ENCODE measurements at places on chromosomes 12 and 14.

- DNase-seq: peak; percentile 93
Observed at GRCh38 chr14:22829661-22830442, at the start of gene MRPL52. Gene MRPL52 (plus strand): TSS chr14:22829887. CDS start chr14:22829913, 26 bp downstream.

GRCh38 chr12:92506891-92507290 lies 195.9 kb upstream of the PLEKHG7 start:
- DNase-seq: no peak

DNA sequence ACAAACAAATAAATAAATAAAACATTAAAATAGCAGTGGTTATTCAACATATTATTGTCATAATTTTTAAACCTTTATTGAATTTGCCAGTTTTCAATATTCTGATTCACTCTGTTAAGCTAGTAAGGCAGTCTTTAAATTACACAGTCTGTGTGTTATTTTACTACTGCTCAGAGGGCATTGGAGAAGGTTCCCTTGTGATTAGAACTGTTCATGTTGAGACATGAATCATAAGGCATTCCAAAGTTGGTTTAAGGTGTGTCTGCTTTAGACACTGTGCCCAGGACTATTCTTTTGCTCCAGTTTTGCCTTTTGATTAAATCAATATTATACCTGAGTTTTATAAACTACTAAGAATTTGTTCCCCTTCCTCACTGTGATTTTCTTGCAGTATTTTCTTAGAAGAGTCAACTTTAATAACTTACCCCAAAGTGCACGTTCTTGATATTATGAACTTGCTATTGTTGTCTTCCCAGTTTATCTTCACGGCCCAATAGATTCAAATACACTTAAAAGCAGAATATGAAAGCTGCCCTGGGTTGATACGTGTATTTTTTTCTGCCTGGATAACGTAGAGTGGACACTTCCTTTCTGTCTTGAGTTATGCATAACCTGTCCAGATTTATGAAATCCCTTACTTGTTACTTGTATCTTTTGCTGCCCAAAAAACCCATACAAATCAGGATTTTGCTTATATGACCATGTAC lies 105.3 kb upstream of the BCAT1 start:
- DNase-seq: no peak

DNA sequence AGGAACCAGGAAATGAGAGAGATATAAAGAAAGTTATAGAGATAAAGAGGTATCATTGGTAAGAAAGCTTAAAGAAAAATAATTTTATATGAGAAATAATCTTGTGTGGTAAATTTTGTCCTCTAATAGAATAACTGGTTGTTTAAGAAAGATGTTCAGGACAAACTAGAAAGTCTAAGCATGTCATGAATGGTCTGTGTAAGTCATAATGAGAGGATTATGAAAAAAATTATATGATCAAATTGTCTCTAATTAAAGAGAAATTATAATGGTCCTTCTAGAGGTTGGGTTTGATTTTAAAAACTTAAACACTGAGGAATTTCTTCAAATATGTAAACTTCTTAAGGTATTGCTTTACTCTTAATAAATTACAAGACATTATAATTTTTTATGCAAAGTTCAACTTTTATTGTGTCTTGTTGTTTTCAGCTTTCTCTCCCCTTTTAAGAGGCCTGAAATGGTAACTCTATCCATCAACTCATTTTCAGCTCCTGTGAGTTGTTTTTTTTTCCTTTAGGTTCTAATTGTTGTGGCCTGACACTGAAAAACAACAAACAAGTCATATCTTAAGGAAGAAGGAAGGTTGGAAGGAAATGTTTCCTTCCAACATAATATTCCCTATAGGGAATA lies 88.2 kb upstream of the CNOT2 start:
- DNase-seq: no peak

DNA sequence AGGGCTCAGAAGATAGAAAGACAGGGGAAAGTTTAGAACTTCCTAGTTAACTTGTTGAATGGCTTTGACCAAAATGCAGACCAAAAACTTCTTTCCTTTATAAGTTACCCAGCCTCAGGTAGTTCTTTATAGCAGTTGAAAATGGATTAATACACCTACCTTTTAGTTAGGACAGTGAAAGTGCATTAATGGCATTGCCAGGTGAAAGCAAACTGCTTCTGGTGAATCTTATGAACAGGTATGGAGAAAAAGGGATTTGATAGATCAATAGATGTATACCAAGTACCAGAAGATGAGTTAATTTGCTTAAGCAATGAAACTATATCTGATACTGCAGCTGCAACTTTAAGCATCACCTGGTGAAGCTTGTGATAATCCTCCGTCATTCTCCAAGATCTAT lies 14.2 kb upstream of the STYK1 start:
- DNase-seq: no peak

GRCh38 chr12:56258068-56258819 lies at the start of gene ANKRD52:
Gene ANKRD52 (minus strand): TSS chr12:56258384. CDS start chr12:56258269, 115 bp downstream.
- peak; percentile 93 for DNase-seq

GRCh38 chr12:52903285-52903854 lies 1.5 kb downstream of the KRT8 start:
- DNase-seq: peak; percentile 92

DNA sequence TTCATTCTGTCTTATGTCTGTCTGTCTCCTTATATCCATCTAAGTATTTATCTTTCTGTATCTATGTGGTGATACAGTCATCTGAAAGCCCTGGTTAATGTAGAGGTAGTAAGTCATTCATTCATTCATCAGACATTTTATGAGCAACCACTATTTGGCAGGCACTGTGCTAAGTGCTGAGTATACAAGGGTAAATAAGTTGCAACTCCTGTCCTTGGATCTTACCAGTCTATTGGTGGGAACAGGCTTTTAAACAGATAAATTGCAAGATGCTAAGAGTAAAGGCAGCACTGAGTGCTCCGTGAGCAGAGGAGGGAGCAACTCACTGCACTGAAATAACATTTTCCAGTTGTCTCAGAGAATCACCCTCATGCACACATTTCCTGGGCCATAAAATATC lies 68.6 kb downstream of the TMEM30B start:
- no peak for DNase-seq

DNA sequence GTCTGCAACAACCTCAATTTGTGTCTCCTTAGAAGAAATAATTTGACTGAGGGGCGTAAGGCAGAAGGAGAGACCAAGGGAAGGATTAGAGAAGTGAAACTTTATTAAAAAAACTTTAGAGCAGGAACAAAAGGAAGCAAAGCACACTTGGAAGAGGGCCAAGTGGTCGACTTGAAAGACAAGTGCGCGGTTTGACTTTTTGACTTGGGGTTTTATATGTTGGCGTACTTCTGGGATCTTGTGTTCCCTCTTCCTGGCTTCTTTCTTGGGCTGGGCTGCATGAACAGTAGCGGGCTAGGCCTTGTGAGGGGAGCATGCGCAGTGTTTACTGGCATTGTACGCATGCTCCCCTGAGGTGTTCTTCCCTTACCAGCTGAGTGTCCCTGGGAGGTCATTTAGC lies 369.3 kb upstream of the DCN start:
- no peak for DNase-seq

DNA sequence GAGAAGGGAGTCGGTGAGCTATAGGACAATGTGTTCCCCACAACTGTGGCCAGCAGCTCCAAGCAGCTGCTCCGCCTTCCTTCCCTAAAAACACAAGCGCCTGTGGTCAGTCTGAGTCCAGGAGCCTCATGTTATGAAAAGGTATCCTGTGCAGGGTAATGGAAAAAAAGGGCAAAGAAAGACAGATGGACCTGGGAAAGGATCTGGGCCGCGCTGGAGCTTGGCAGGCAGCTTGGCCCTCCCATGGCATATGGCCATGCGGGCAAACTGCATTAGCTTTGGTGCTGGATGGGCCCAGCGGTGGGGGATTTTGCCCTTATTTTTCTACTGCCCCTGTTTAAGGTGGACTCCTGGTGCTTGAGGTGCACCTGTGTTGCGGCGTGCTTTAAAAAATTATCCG lies 23.7 kb upstream of the CHST11 start:
- no peak for DNase-seq

- peak; percentile 67 for DNase-seq
Observed at GRCh38 chr14:101501341-101501740, 60.0 kb upstream of the DIO3 start.

- DNase-seq: no peak
Observed at GRCh38 chr14:23428686-23429495, 6.6 kb downstream of the MYH7 start.

GRCh38 chr12:89062996-89063395 lies 289.3 kb downstream of the DUSP6 start:
- DNase-seq: no peak

- DNase-seq: no peak
Observed at GRCh38 chr12:110825530-110825929, 21.3 kb upstream of the CCDC63 start.

DNA sequence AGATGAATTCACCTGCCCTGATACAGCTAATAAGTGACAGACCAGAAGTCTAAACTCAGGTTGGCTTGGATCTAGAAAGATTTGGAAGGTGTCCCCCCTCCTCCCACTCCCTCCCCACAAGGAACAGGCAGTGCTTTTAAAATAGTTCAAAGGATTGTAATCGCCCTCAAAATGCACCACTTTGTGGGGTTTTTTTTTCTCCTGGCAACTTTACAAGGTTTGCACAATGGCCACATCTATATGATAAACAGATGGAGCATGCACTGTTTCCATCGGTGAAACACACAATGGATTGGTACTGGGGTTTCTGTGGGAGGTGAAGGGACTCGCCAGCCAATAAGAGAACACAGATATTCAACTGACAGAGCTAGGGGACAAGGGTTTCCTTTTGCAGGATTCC lies 137.4 kb downstream of the LLPH start:
- DNase-seq: no peak

DNA sequence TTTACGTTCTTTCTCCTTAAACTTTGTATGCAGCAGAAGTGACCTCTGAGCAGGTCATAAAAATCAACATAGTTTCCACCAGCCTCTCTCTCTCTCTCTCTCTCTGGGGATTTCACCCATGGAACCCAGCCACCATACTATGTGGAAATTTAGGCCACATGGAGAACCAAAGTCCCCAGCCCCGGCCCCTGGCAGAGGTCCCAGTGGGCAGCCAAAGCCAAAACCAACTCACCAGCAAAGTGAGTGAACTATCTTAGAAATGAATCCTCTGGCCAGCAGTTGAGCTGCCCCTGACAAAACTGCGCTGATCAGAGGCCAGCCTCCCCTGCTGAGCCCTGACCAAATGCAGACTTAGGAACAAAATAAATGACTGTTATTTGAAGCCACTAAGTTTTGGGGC lies 9.2 kb downstream of the DUSP6 start:
- DNase-seq: no peak

GRCh38 chr12:88562151-88562550 lies 18.1 kb downstream of the KITLG start:
- no peak for DNase-seq

All from retina (tissue), 1 donor.